A549 treated with CORT108297 at 1 μM for 4 hours (cell line): ENCODE measurements at places on chromosomes 12 and 14. TPM values are rescaled to one million over a fixed set of nuclear protein-coding genes. Genes with fewer than 3 reads are reported as not detected.

Gene LPAR5
- total RNA-seq, result 0.45 to 0.81 TPM (median 0.70 TPM) in 5 replicates

Gene SERPINA3
- total RNA-seq, result 6.6 to 11.2 TPM (median 9.0 TPM) in 5 replicates

Gene TAS2R46
- 0.08 TPM in 1 of 5 replicates, not detected in the others for total RNA-seq

Gene DLGAP5
- 26.3 to 44.6 TPM (median 32.0 TPM) in 5 replicates for total RNA-seq

Gene PRKAG1
- total RNA-seq, result 39.5 to 47.6 TPM (median 41.3 TPM) in 5 replicates

Gene PLD4
- 0.06 to 0.12 TPM (median 0.06 TPM) in 4 of 5 replicates, not detected in the other for total RNA-seq

Gene ZDHHC22
- total RNA-seq, result 0.20 to 0.46 TPM (median 0.34 TPM) in 5 replicates

Gene SDR9C7
- total RNA-seq, result not detected in 5 replicates
